Activated CD4-positive, alpha-beta memory T cell treated with anti-CD3 and anti-CD28 coated beads, Interleukin-2, amount 10 ng/mL, durations not matched to agents 7 days and 5 days (primary cell): ENCODE measurements at places on chromosomes 7 and 10. TPM values are rescaled to one million over a fixed set of nuclear protein-coding genes. Genes with fewer than 3 reads are reported as not detected.

Gene PPIA
- 2,032 TPM for total RNA-seq

Gene NEBL
- not detected for total RNA-seq

Gene NPSR1
- not detected for total RNA-seq

Gene GCK
- not detected for total RNA-seq

Gene HPSE2
- not detected for total RNA-seq

Gene GAD2
- total RNA-seq: not detected

Gene SPACDR
- 4.3 TPM for total RNA-seq

Gene EPHA1
- total RNA-seq: 1.2 TPM

Gene PIK3CG
- 47.3 TPM for total RNA-seq

Gene BTRC
- 14.4 TPM for total RNA-seq
